Left lung (tissue), 14 donors: ENCODE measurements at places on chromosomes 7 and 10. TPM values are rescaled to one million over a fixed set of nuclear protein-coding genes. Genes with fewer than 3 reads are reported as not detected.

DNA sequence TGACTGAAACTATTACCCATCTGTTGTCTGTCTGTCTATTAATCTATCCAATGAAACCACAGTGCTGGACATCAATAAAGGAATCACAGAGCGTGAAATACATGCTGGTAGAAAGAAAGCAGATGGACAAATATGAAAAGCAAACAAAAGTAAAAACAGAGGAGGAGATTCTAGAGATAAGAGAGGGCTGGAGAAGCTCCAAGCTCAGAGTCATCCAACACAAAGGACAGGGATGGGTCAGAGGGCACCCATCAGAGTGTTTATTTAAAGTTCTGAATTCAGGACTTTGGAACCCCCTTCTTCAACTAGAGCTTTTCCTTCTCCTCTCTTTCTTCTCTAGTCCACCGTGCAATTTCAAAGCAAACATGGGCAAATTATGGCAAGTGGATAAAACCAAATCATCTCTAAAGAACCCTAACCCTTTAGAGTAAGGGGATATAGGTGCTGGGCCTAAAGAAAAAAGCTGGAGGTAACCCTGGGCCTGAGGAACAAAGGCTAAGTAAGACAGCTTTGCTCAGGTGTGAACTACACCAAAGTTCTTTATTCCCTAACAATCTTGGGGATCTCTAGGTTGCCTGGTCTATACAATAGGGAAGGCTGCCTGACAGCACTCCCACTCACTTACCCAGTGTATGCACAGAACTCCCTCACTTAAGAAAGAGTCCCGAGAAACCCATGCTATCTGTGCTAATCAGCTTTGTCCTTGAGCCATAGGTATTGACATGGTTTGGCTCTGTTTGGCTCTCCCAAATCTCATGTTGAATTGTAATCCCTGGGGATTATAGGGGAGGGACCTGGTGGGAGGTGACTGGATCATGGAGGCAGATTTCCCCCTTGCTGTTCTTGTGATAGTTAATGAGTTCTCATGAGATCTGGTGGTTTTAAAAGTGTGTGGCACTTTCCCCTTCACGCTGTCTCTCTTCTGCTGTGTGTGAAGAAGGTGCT is 97.0 kb downstream of the BAMBI start:
- H3K4me3 ChIP-seq: no peak overlapping the region
- no peak for DNase-seq
- no peaks in the 10 kb centered on the region for H3K36me3 ChIP-seq
- H3K27me3 ChIP-seq: no peaks in the 10 kb centered on the region

- H3K4me3 ChIP-seq: no peak overlapping the region
- no peaks in the 10 kb centered on the region for H3K36me3 ChIP-seq
- no peak for DNase-seq
Measured at GRCh38 chr10:125217990-125218675, 57.8 kb upstream of the CTBP2 start.

DNA sequence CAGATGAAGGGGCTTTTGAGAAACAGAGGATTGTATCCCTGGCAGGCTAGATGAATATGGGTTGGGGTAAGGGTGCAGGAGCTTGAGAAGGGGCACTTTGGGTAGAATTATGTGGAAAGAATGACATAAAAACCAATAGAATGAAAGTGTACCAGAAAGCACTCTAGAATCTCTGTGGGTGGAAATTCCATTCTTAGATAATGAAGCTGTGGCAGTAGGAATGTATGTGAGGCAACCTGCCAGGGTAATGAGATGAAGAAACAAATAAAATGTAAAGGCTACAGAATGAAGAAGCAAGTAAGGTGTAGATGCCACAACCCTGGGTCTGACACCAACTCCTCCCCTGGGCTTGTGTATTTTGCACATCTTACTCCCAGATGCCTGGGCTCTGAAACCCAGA is 16.8 kb downstream of the NOBOX start:
- no peak overlapping the region for H3K4me3 ChIP-seq
- no peaks in the 10 kb centered on the region for H3K4me1 ChIP-seq
- no peaks in the 10 kb centered on the region for H3K27me3 ChIP-seq
- DNase-seq: no peak
- no peaks in the 10 kb centered on the region for H3K36me3 ChIP-seq
- no peak overlapping the region for H3K27ac ChIP-seq

The MIOS gene
- polyA plus RNA-seq: 36.8 TPM

The TRIM73 gene
- polyA plus RNA-seq: 4.6 TPM

The NOS3 gene
- 11.3 TPM for polyA plus RNA-seq
